HFFc6 (cell line): ENCODE measurements at places on chromosomes 5 and 9.

- DNase-seq, result no peak
Measured at GRCh38 chr5:3320317-3320875, 275.2 kb upstream of the IRX1 start.

GRCh38 chr9:112731971-112732370, 14.1 kb upstream of the INIP start:
- DNase-seq, result no peak

DNA sequence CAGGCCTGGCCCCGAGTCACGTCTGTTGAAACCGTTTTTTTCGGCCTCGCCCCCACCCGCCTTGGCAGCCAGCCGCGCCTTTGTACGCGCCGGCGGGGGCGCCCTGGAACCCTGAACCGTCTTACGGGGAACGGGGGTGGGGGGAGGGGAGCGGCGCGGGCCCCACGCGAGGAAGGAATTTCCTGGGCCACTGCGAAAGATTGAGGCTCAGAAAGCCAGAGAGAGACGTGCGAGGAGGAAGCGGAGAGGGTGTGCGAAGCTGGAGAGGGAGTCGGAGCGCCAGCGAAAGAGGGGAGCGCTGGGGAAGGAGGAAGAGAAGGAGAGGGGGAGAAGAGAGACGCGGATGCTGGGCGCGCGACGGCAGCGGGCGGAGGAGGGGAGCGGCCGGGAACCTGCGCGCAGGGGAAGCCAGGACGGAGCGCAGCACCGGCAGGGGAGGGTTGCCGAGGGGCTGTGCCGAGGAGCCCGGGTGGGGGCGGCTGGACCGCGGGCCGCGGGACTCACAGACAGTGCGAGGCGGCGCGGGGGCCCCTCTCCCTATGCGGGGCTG, 4.6 kb upstream of the PRDM12 start:
- no peak for DNase-seq

DNA sequence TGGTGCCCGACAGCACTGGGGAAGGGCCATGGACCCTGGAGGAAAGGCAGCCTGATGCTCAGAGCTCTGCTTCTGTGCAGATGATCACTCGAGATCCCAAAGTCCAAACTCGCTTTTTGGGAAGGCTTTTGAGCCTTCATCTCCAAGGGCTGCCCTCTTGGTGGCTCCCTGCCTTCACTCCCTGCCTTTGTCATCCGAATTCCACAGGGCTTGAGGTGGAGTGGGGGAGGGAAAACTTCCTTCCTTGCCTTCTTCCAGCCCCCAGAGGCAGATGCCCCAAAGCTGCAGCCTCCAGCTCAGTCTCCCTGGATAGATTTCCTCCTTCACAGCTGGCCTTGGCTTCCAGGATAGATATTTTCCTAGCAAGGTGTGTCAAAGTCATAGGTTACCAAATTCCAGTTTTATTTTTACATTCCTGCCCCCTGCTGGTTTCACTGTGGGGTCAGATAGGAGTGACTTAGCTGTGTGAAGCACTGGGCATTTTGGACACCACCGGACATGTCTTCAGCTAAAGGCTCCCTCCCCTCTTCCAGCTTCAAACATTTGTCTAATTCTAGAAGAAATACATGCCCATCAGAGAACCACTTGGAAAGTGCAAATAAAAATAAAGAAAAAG, 268.2 kb downstream of the HSPA4 start:
- no peak for DNase-seq

DNA sequence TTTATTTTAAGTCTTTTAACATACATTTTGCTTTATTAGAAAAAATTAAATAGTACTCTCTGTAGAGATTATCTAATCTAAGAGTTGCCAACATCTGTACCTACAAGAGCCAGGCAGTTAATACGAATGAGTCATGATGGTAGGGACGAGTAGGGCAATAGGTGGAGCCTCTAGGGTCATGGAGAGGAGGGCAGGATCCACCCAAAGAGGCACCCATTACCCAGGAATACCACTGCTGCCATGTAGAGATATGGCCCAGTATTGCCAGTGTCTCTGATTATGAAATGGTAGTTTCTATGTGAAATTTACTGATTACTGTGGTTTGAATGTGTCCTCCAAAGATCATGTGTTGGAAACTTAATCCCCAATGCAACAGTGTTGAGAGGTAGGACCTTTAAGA, 170.4 kb downstream of the PIK3R1 start:
- no peak for DNase-seq
